ENCODE measurements at places on chromosomes 16 and 17. TPM values are rescaled to one million over a fixed set of nuclear protein-coding genes. Genes with fewer than 3 reads are reported as not detected.

DNA sequence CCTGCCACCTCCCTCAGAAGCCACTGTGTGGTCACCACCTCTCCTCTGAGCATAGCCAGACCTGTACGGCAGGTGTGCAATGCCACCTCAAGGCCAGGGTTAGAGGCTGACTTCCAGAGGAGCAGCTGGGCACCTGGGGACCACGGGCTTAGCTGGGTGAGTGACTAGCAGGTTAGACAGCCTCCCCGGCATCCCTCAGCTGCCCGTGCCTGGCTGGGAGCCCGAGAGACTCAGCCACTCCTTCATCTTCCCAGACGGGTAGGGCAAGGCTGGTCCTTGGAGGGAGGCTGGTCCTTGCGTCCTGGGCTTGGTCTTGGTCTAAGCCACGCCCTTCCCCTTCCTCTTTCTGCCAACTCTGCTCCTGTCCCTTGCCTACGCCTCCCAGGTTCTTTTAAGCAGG lies 7.8 kb downstream of the CRHR1 start:
- peak; percentile 54 for DNase-seq

DNA sequence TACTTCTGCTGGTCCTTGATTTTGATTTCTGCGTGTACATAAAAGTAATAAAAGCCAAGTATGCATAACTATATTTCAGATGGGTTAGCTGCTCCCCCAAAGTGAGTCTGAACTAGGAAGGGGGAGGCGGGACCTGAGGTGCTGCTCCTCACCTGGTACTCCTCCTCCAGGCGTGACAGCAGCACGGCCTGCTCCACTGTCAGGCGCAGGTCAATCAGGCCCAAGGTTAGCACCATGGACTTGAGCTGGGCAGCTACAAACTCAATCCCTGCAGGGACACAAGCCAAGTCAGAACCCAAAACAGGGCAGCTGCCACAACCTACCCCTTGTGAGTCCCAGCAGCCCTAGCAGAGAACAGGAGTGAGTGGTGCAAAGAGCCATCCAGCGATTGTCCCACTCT lies 18.0 kb downstream of the ATPAF2 start:
- no peak for DNase-seq

The CACNA1G gene
- total RNA-seq: 0.09 TPM

DNA sequence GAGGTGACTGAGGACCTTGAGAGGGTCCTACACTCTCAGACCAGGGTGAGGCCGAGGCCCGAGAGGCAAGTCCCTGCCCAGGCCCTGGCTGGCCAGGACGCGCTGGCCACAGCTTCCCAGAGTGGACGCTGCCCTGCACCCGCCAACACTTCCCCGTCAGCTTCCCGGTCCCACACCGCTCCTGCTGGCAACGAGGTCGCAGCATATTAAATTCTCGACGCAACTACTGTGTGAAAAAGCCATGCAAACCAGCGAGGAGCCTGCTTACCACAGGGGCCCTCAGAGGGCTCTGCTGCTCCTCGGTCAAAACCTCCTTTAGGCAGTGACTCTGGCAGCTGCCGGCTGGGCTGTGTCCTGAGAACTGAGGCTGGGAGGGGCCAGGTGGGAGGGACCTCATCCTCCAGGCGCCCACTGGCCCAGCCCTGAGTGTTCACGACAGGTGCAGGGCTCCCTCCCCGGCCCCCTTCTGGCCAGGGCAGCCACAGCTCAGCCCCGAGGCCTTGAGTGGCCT lies 2.1 kb upstream of the TEX19 start:
- peak; percentile 60 for DNase-seq

DNA sequence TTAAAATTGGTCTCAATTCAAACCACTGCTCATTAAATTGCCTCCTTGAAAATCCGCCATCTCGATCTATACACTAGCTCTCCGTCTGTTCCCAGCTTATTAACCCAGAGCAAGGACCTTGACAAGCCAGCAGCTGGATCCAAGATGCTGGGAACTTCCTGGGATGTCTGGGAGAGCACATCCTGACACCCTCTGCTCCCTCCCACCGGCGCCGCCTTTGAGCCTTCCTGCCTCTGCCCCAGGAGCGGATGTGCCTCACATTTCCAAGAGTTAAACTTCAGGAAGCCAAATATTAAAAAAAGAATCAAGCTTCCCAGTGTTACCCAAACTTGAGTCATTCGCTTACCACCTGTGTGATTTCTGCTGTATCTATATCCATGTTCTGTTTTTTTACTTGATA lies 107.9 kb downstream of the HAPSTR1 start:
- no peak for DNase-seq

The MC1R gene
- 3.3 TPM for total RNA-seq

- no peak for DNase-seq
Measured at GRCh38 chr16:26454102-26454501, 612.6 kb upstream of the C16orf82 start.

The NTN3 gene
- not detected for total RNA-seq

The NOS2 gene
- 0.13 TPM for total RNA-seq

- no peak for DNase-seq
Measured at GRCh38 chr17:72555052-72555451, 434.2 kb downstream of the SOX9 start.

- no peak for DNase-seq
Measured at GRCh38 chr16:29900888-29901606, 759 bp downstream of the ASPHD1 start.

The GUCY2D gene
- total RNA-seq: not detected

- no peak for DNase-seq
Measured at GRCh38 chr17:49572226-49572625, 3.4 kb upstream of the NXPH3 start.

GRCh38 chr17:80695979-80696378 lies 151.3 kb downstream of the RPTOR start:
- DNase-seq: no peak

The CCDC40 gene
- 6.2 TPM for total RNA-seq

GRCh38 chr17:2707721-2708584 lies 3.6 kb downstream of the CLUH start:
- DNase-seq: peak; percentile 90

- DNase-seq: no peak
Measured at GRCh38 chr17:67461228-67461780, 84.2 kb downstream of the PITPNC1 start.

DNA sequence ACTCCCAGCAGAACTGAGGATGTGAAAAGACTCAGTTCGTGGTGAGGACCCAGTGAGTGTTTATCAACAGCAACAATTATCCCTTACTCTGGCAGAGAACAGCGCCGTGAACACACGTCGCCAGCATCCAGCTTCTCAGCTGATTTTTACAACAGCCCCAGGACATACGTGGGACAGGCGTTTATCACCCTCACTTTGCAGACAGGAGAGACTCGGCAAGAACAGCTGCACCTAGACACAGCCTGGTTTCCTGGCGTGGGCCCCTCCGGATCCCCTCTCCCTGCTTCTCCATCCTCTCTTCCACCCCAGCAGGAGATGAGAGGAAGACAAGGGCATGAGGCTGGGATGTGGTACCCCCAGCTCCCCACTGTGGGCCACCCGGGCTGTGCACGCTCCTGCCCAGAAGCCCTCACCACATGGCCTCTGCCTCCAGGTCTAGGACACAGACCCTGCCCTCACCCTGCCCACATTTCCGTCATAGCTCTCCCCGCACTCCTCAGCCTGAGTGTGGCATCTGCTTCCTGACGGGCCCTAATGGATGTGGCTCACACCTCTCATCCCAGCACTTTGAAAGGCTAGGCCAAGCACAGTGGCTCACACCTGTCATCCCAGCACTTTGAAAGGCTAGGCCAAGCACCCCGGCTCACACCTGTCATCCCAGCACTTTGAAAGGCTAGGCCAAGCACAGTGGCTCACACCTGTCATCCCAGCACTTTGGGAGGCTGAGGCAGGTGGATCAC lies 17.5 kb downstream of the ABR start:
- DNase-seq: no peak

The IRF8 gene
- 2.3 TPM for total RNA-seq

- no peak for DNase-seq
Measured at GRCh38 chr16:31055613-31056012, 18.4 kb downstream of the ZNF668 start.

- no peak for DNase-seq
Measured at GRCh38 chr16:49776085-49776595, 79.8 kb downstream of the ZNF423 start.

The SLC16A13 gene
- total RNA-seq: 1.4 TPM

DNA sequence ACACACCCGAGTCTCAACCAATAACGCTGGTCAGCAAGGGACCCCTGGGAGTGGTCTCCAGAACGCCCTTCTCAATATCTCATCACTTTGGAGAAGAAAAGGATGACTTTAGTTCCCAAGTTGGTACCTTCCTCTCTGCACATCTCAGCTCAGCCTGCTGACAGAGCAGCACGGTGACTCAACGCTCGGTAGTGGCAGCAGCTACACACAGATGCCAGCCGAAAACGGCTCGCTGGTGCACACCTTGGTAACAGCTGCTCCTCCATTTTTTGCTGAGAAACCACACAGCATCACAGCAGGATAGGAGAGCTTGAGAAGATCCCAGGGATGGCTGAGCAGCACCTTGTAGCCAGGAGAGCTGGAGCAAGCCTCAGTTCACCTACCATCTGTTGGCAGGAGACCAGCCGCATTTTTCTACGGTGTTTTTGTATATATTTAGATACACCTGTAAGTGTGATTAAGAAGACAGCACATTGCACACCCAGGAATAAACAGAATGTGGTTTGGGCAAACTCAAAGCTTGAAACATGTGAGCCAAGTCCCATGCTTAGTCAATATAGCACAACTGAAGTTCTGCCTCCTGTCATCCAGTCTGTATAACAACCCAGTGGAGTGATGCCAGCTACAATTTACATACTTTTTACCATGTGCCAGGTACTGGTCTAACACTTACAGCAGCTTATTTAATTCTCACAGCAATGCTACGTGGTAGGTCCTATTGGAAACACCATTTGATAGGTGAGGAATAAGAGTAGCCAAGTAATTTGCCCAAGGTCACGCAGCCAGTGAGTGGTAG lies 83.8 kb upstream of the ERCC4 start:
- DNase-seq: no peak

The CTRB1 gene
- 37,242 TPM for total RNA-seq

DNA sequence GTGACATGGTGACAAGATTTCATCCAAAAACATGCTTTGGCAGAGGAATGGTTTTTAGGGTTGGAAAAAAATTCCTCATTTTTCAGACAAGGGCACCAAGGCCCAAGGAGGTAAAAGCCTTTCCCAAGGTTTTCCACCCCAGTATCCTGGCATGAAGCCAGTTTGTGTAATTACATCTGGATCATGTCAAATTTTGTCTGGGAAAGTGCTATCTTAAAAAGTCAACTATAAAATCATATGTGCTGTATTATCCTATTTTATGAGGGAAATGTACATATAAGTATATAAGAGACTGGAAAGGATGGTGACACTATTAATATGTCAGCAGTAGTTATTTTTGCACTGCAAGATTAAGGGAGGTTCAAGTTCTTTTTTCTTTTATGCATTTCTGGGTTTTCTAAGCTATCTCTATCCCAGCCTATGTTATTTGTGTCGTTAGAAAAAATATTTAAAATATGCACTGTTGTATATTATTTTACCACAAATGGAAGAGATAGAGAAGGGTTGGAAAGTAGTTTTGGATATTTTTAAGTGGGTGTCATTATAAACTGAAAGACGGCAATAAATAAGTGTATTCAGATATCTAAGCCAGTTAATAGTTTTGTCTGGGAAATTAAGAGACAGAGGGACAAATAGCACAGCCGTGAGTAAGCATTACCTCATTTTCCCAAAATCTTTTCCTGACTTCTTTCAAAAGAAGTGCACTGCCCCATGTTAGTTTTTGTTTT lies 13.5 kb upstream of the FBXO47 start:
- DNase-seq: no peak

DNA sequence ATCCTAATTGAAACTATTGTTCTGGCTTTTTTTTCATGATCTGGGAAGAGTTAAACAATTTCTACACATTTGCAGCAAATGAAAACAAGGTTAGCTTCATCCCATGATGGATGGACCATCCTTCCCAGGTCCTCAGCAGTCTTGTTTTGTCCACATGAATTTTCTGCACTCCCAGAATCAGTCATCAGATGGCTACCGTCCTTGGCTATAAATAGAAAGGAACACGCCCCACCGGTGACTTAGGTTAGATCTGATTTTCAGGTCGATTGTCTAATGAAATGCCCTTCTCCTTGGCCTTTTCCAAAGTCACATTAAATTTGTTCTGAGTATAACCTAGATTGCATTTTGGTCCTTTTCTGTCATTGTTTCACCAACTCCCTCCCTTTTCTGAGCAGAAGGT lies 41.4 kb upstream of the NOL11 start:
- DNase-seq: no peak

The DPEP3 gene
- total RNA-seq: not detected

The MYL4 gene
- total RNA-seq: not detected

DNA sequence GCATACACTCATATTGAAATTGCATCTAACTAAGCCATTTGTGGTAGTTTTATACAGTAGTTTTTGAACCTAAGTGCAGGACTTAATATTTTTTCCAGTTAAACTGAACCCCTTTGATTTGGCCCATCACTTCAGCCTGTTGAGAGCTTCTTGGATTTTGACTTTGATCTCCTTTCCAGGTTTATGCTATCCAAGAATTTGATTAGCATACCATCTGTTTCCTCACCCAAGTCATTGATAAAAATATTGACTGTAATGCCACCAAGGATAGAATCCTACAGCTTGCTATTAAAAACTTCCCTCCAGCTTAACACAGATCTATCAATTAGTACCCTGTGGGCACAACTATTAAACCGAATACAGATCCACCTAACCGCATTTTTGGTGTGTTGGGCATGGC lies 7.2 kb downstream of the TMEM94 start:
- no peak for DNase-seq

DNA sequence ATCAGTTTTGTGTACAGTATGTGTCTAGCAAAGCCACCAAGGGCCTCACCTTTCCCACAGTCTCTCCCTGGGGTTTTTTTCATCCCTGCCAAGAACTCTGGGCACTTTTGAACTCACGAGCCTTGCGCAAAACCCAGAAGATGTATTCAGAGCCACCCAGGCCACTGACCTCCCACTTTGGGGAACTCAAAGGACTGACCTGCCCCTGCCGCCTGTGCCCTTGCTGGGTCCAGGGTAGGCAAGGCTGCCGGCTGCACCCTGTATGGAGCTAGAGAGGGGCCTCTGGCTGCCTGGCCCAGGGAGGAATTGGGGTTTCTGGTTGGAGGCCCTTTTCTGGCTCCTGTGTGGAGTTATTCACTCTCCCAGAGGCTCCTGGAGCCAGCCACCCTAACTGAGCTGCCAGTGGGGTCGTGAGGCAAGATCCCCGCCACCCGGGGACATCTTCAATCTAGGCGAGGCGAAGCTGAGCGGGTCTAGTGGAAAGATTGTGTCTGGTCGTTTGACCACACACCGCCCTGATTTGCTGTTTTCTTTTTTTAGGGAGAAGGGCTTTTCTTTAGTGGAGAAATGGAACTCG lies 1.9 kb downstream of the CDK5R1 start:
- DNase-seq: no peak

GRCh38 chr16:78998879-78999278 lies 601.7 kb downstream of the MAF start:
- DNase-seq: no peak

The CEP131 gene
- total RNA-seq: 3.7 TPM
